ENCODE measurements at places on chromosomes 4 and X. TPM values are rescaled to one million over a fixed set of nuclear protein-coding genes. Genes with fewer than 3 reads are reported as not detected.

DNA sequence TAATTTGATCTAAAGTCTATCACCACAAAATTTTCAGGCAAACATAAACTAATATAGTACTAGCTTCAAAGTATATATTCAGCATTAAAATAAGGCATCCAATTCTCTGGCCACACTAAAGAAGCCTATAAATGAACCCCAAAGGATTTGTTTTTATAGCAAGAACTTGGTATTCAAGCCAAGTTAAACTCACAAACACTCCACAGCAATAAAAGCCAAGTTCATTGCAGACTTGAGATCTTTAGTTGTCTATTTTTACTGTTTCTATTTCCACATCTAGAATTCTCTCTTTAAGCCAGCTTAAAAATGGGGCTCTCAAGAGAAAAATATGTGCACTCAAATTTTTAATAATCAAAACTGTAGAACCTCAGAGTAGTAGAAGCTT lies 51.1 kb downstream of the WDFY3 start:
- no peak for DNase-seq

DNA sequence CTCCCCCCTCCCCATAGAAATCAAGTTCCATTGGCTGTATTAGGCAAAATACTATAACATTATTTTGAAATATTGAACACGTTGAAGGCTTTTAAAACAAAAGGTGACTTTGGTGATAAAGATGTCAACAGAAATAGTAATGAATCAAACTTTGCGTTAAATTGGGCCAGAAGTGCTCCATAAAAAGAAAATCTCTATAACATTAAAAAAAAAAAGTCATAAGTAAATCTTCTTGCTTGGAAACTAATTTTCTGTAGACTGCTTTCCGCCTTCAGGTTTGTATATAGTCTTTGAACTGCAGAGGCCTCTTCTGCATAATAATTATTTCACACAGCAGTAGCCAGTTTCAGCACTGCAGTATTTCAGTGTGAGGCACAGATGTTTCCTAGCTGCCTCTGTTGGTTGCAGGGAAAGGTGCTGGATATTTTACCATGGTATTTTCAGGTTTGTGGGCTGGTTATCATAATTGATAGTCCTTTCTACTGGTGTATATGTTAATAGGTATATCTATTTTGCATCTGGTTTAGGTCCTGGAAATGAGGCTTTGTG lies 158.9 kb downstream of the KDM6A start:
- DNase-seq, result no peak

- DNase-seq, result peak; percentile 53
Observed at GRCh38 chr4:5474756-5475155, 233.6 kb downstream of the EVC2 start.

DNA sequence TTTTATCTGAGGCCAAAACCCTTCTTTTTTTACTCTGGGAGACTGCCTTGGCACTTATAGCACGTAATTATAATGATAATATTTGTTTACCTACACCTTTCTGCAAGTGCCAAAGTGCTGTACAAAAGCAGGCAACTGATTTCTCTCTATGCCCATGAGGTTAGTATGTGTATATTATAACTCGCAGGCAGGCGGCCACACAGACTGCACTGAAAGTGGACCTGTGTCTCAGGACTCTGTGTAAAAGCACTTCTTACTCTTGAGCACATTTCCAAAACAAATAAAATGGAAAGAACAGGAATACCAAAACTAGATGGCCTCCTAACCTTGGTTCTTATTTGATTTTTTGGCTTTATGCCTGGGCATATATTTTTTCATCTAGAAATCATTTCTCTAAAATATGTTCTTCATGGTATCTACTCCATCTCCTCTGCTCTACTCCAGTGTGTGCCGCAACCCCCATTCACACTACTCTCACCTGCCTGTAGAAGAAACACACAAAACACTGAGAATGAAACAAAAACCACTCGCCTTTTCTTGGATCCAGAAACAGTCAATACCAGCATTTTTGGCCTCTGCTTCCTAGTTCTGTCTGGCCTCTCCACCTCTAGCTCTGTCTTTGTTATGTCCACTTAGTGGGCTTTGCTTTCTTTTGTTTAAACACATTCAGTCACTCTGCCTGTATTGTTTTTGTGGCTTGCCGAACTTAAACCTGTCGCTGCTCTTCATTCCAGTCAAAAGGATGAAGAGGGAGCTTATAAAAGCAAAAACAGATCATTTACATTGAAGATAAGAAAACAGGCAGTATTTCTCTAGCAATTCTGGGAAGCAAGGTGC lies 934.5 kb upstream of the TENM3 start:
- no peak for DNase-seq

DNA sequence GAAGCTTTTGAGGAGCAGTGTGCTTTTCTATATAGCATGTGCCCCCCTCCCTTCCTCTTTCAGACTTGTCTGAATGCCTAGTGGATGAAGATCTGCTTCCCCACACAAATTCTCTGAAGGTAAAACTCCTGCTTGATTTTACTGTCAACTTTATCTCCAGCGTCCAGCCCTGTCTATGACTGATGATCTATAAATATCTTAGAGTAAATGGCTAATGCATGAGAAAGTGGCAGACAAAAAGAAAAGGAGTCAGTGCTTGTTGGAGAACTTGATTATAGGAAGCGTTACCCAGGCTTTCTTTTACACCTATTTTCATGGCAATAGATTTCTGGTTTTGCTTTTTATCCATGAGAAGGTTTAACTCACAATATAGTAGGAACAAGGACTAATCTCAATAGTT lies 168.3 kb upstream of the HS3ST1 start:
- DNase-seq, result no peak

- no peak for DNase-seq
Observed at GRCh38 chr4:52995360-52996030, 133.4 kb downstream of the RASL11B start.

DNA sequence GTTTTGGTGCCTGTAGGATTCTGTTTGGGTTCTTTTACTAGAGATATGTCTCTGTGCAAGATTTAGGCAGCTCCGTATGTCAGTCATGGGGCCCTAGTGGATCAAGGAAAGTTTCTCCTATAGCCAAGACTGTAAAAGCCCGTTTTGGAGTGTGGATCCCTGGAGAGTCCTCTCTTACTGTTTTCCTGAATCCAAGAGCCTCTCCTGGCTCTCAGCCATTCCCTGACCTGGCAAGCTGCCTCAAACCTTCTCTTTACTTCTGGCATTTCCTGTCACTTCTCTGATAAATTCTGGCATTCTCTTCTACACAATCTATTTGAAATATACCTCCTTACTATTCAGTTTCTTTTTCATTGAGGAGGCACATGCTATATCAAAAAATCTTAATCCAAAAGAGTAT lies 41.4 kb downstream of the DCAF12L2 start:
- DNase-seq, result no peak

- no peak for DNase-seq
Observed at GRCh38 chrX:24577091-24577490, 70.1 kb downstream of the PCYT1B start.

The CXCL10 gene
- total RNA-seq, result not detected

Measured in epithelial cell of proximal tubule (primary cell).